ENCODE measurements at places on chromosomes 13 and 19.

DNA sequence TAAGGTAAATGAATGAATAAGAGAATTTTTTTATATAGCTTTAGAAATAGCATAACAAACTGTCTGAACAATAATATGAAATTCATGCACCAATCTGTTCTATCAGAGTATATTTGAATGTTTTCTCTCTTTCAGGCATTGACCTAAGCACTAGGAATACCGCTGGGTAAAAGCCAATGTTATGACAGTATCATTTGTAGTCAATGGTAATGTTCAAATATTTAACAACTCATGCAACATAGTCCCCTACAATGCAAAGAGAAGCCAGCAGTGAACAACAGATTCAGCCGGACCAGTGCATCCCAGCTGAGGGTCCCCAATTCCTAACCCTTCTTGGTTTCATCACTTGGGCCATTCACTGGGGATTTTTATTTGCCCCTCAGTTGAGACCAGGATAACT lies 52.6 kb upstream of the MYCBP2 start:
- DNase-seq, result no peak

DNA sequence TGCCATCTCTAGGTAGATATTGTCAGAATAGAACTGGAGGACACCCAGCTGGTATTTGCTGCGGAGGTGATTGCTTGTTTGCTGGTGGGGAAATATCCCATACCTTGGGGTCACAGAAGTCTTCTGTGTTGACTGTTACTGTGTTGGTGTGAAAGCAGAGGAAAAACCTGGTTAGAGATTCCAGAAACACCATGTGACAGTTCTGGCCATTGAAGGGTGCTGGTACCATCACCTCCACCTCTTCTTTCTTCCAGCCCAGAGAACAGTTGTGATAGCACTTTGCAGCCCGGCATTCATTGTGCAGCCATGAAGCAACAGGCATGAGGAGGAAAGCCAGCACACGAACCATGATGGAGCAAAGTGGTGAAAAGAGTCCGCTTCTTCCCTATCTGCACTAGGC lies 4.9 kb upstream of the LHFPL6 start:
- DNase-seq, result no peak

DNA sequence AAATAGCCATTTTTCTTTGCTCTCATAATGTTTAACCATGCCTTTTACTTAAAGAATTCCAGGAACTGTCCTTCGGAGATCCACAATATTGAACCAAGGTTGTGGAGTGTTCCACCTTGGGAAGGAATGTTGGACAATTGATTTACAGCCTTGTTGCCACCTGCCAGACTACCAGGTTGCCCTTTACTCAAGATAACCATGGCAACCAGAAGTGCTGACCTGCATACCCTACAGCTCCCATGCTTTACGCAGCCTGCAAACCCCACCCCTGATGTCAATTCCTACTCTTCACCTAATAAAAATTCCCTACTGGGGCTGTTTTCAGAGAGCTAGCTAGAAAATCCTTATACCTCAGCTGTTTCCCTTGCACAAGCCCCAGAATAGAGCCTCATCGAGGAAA lies 151.0 kb upstream of the RXFP2 start:
- DNase-seq, result no peak

GRCh38 chr13:49466292-49466838 lies 22.3 kb downstream of the SETDB2 start:
- no peak for DNase-seq

- DNase-seq, result no peak
Observed at GRCh38 chr13:34779171-34779570, 162.9 kb upstream of the NBEA start.

GRCh38 chr13:97627566-97627965 lies 193.6 kb downstream of the RAP2A start:
- DNase-seq, result no peak

- DNase-seq, result peak; percentile 73
Observed at GRCh38 chr19:1592024-1592754, 476 bp downstream of the MBD3 start.

GRCh38 chr13:26785838-26786630 lies 25.4 kb upstream of the GPR12 start:
- peak; percentile 16 for DNase-seq

DNA sequence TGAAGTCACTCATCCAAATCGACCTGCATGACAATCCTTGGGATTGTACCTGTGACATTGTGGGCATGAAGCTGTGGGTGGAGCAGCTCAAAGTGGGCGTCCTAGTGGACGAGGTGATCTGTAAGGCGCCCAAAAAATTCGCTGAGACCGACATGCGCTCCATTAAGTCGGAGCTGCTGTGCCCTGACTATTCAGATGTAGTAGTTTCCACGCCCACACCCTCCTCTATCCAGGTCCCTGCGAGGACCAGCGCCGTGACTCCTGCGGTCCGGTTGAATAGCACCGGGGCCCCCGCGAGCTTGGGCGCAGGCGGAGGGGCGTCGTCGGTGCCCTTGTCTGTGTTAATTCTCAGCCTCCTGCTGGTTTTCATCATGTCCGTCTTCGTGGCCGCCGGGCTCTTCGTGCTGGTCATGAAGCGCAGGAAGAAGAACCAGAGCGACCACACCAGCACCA lies 5.9 kb downstream of the SLITRK5 start:
- DNase-seq, result no peak

- no peak for DNase-seq
Observed at GRCh38 chr19:30647891-30648720, 275.9 kb downstream of the ZNF536 start.

DNA sequence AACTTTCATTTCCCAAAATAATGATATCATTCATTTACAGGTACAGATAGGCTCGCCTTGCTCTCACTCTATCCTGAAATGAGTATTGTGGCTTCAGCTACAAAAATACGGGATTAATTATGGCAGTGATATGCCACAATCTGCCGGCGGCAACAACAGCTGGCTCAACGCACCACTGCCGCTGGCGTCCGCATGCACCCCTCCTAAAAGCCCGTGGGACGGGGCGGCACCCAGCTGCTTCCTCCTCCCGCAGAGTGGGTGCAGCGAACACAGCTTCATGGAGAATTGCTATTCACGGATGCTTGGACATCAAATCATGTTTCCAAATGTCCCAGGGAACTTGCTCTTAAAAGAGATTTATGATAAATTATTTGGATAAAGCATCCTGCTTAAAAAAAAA lies 266.8 kb downstream of the TEX29 start:
- DNase-seq, result no peak

GRCh38 chr19:48745208-48745995 lies 1.3 kb downstream of the IZUMO1 start:
- peak; percentile 37 for DNase-seq

- DNase-seq, result no peak
Observed at GRCh38 chr19:3450796-3451411, 29.4 kb downstream of the SMIM24 start.

- no peak for DNase-seq
Observed at GRCh38 chr13:47218611-47219010, 321.8 kb upstream of the HTR2A start.

DNA sequence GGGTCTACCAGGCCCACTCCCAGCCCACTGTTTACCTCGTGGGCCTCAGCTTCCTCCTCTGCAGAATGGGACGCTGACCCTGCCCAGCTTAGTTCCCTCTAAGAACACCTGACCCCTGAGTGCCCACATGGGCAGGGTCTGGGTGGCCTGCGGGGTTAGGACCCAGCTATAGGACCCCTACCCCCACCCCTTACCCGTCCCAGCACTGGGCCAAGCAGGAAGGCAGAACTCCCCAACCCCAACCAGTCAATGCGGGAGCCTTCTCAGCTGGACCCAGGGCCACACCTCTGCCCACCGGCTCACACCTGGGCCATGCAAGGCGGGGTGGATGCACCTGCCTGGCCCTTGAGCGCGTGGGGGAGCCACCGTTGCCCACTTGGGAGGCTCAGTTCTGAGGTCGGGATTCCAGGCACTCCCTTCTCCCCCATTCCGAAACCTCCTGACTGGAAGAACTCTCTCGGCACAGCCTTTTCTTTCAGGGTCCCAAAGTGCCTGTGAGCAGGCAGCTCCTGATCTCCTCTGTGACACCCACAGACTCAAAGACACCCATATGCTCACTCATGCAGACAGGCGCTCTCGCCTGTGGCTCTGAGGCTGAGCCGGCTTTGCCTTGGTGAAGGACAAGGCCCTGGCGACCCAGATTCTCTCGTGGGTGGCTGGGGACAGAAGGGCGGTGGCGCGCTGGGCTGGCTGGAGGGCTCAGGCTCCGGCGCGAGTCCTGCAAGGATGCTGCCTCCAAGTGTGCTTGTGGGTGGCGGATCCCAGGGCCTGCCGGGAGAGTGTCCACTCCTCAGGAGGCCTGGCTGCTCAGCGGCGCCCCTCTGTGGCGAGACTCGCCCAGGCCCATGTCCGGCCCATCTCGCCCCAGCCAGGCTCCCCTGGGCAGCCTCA lies 27.9 kb upstream of the PARP4 start:
- no peak for DNase-seq

DNA sequence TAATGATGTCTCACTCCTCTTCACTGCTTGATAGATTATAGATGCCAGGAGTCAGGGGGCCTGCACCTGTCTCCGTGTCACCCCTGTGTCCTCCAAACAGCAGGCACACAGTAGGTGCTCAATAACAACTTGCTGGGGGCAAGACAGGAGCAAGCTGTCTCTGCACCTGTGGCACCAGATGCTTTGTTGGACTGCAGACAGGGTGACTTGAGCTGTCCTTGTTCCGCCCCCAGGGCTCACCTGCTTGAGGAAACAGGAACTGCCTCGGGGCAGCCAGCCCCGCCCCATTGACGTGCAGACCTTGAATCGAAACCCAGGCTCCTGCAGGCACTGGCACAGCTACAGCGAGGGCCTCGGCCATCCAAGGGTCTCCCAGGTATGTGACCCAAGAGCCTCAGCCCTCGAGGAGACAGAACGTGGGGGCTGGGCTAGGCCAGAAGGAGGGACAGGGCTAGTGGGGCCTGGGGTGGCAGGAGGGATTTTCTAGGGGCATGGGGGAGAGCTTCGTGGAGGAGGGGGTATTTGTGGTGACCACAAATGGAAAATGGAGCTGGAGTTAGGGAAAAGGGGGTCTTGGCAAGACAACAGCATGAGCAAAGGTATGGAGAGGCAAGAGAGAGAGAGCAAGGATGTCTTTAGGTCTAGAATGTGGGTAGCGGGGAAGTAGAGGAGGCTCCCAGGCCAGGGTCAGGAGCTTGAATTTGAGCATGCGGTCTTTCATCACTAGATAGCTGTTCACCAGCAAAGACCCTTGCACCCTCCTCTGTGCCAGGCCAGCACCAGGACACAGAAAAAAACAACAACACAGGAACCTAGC lies at the start of gene HSH2D:
Gene HSH2D (plus strand): TSS at position 287 of the 817 bp plus-strand sequence. CDS start 5,066 bp downstream, outside the sequence.
- peak; percentile 47 for DNase-seq

DNA sequence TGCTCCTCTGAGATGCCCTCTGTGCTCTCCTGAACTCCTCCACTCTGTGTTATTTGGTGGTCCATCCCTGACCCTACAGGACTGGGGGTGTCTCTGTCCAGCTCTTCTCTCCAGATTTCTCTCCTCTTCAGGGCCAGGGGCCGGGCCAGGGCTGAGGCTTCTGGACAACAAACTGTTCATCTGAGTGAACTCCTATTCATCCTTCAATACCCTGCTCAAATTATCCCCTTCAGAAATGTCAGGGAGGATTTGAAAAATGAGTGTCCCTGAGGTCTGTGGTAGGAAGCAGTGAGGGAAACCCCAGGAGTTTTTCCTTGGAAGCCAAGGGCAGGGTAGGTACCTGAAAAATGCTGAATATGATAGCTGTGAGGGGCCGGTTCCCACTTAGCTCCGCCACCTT lies 7.6 kb downstream of the PDE4C start:
- no peak for DNase-seq

DNA sequence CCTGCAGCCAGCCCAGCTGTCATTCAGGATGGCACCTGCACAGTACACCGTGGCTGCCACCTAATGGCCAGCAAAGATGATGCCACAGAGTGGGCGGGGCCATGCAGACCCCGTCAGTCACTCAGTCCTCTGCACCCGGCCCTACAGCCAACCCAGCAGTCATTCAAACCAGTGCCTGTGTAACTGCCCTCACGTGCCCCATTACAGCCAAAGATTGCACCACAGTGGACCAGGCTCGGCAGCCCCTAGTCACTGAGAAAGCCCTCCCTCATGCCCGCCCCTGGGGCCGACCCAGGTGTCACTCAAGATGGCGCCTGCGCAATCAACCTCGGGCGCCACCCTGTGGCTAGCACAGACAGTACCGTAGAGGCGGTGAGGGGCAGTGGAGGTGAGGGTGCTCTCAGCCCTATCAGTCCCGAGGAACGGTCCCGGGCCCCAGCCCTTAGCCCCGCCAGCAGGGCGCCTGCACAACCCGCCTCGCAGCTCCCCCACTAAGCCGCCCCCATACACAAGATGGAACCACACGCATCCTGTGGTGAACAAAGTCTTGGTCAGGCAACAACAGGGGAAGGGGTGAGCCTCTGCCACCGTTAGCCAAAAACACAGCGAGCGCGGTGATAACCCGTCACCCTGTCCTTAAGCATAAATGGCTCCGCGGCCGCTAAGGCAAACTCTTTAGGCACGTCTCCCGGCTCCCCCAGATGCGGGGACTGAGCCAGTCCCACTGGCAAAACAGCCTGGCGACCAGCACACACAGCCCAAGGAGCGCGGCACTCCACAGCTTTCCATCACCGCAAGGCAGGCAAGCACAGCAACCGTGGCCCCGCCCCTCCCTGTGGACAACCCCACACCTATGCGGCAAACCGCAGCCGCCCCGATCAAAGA lies 2.3 kb downstream of the PEG3 start:
- no peak for DNase-seq

GRCh38 chr13:60274655-60275054 lies 110.9 kb upstream of the DIAPH3 start:
- DNase-seq, result no peak

DNA sequence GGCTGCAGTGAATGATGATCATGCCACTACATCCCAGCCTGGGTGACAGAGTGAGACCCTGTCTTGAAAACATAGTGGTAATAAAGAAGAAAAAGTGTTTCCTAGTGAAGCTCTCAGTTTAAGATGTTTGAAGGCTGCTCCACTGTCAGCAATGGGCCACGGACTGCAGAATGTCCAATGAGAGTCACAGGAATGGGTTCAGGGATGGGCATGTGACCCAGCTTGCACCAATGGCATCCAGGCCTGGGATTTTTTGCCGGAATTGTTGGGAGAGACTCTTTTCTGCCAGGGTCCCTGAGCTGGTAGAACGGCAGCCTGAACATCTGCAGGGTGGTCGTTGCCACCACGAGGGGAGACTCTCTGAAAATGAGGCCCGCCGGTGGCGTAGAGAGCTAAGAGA lies 6.3 kb downstream of the SHISA7 start:
- DNase-seq, result no peak

- peak; percentile 75 for DNase-seq
Observed at GRCh38 chr13:29543230-29544215, 52.0 kb downstream of the SLC7A1 start.

DNA sequence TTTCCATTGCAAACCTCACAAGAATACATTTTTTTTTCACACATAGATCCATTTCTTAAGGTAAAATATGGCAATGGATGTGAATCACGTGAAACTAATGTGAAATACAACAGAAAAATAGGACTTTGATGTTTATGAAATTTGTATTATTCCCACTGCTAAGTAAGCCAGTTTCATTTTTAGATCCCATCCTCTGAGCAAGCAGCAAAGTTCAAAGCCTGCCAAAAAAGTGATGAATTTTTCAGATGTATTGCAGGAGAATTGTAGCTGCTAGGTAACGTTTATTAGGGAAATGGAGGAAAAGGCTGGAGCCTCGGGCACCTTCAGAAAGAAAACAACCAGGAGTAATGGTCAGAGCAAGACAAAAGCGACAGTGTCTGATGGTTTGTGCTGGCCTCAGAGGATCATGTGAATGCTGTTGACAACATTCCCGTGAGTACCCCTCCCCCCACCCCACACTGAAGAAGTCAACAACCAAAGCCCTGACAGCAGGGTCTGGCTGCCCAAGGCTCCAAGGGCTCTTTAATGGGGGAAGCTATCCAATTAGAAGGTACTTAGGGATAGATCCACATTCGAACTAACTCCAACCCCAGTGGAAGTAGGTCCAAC lies 95.5 kb downstream of the OXGR1 start:
- no peak for DNase-seq

- peak; percentile 83 for DNase-seq
Observed at GRCh38 chr19:21358768-21359451, at the start of gene ZNF738. ZNF738 (plus strand) TSS chr19:21359000; CDS start chr19:21359141, 141 bp downstream.
